Hippocampal formation (tissue), 2 donors: ENCODE measurements at places on chromosomes 4 and X.

- DNase-seq = no peak
Observed at GRCh38 chr4:102299354-102300107, 45.8 kb downstream of the SLC39A8 start.

- DNase-seq = no peak
Observed at GRCh38 chr4:71066737-71067716, 73.6 kb downstream of the DCK start.

- no peak for DNase-seq
Observed at GRCh38 chr4:24433515-24434214, 150.7 kb downstream of the DHX15 start.

DNA sequence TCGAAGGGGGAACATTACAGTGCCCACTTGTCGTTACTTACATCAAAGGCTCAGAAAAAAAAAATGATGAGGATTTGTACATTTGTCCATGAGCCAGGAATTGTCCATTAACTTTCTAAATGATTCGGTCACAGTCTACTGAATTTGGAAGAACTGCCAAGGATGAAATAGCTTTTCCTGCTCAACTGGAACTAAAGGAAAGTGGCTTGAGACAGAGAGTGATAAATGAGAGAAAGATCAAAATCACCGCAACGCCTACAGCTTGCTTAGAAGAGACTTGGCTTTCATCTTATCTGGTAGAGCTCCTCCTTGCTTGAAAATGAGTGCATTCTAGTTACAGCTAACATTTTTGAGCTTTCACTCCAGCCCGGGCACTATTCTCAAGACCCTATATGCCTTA, 55.5 kb upstream of the ADGRG2 start:
- DNase-seq = no peak

- DNase-seq = no peak
Observed at GRCh38 chrX:112759966-112760365, 80.2 kb upstream of the LHFPL1 start.

DNA sequence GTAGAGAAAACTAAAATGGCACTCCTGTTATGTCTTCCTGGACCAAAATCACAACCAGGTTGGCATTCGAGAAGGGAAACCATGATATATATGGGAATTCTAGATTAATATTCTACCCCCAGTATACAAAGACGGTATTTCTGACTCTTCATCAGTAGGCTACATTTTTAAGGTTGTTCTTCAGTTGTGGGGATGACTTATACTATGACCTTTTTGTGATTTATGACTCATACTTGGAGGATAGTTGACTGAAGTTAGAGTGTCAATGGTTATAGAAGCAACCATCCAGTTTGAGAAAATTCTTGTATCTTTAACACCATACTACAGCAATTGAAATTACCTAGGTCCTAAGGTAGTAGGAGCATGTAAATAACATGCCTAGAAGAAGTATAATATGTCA, 49.8 kb upstream of the CYSLTR1 start:
- no peak for DNase-seq

DNA sequence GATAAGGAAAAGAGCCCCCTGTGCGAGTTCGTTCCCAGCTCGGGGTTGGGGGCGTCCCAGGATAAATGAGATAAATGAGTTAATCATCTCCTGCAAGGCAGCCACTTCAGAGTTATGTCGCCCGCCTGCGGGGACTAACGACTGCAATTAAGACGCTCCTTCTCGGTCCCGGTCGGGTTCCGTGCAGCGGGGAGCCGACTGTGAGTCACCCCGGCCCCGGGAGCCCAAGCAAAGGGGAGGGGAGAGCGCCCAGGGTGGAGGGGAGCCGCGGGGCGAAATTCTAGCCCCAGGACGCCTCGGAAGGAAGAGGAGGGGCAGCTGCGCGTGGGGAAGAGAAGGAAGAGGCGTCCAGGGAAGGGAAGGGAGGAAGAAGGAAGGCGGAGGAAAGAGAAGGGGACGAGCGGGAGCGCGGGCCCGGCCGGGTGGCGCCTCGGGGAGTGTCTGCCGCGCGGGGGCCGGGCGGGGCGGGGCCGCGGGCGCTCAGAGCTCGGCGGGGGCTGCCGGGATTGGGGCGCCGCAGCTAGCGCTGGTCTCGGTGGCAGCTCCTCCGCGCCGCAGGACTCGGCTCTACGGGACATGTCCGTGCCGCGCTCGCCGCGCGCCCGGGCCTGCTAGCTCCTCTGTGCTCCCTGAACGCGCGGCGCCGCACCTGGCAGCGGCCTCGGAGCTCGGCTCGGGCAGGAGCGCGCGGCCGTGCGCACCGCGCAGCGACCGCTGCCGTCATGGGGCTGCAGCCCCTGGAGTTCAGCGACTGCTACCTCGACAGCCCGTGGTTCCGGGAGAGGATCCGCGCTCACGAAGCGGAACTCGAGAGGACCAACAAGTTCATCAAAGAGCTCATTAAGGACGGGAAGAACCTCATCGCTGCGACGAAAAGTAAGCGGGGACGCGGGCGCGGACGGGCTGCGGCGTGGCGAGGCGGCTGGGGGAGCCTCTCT, at the start of gene ARHGAP10:
TSS of gene ARHGAP10 (plus strand) at position 509 of the 938 bp plus-strand sequence. CDS start at position 723, 214 bp downstream.
- DNase-seq = no peak

DNA sequence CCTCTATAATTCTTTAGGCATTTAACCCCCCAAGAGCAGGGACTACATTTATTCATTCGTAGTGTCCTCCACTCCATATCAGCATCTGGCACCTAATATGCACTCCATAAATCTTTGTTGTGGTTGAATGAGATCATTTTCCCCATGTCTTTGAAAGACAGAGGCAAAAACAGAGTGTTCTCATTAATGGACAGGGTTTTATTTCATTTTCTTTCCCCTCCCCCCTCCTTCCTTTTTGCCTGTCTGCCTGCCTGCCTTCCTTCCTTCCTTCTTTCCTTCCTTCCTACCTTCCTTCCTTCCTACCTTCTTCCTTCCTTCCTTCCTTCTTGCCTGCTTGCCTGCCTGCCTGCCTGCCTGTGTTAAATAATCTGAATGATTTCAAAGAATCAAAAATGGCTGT, 83.2 kb downstream of the SHROOM3 start:
- no peak for DNase-seq

GRCh38 chr4:41072021-41072777, 142.1 kb downstream of the APBB2 start:
- peak; percentile 24 for DNase-seq

- no peak for DNase-seq
Observed at GRCh38 chrX:53290441-53291041, 9.2 kb upstream of the IQSEC2 start.

GRCh38 chrX:2183193-2183725, 317.5 kb downstream of the DHRSX start:
- no peak for DNase-seq

DNA sequence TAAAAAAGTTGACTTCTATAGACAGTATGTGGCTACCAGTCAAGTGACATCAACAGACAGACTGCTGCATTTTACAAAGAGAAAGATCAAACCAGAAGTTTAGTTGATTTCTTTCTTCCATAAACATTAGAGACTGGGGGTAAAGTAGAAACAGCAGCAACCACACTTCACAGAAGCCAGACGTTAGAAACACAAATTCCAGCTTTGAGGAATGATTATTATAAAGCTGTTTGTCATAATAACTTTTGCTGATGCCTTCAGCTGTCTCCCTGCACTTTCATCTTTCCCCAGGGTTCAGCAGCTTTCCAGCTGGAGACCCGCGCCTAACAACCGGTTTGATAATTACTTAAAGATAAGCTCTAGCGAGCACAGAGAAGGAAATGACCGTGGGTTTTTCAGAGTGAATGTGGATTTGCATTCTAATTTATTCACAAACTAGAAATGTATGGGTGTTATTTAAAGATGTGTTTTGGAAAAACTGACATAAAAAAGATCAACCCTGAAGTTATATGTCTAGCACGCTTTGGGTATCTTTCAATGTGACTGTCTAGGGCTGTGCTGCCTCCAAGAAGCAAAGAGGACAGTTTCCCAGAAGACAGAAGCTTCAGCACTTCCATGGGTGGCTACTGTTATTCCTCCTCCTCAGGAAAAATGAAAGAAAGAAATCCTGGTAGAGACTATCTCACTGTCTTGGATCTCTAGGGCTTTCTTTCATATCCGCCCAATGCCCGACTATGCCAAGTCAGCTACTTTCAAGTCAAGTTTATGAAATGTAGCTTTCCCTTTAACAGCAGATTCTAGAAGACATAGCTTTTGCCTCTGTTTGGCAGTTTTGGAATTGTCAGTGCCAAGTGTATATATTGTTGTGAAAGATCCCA, 15.0 kb upstream of the ENAM start:
- DNase-seq = no peak

DNA sequence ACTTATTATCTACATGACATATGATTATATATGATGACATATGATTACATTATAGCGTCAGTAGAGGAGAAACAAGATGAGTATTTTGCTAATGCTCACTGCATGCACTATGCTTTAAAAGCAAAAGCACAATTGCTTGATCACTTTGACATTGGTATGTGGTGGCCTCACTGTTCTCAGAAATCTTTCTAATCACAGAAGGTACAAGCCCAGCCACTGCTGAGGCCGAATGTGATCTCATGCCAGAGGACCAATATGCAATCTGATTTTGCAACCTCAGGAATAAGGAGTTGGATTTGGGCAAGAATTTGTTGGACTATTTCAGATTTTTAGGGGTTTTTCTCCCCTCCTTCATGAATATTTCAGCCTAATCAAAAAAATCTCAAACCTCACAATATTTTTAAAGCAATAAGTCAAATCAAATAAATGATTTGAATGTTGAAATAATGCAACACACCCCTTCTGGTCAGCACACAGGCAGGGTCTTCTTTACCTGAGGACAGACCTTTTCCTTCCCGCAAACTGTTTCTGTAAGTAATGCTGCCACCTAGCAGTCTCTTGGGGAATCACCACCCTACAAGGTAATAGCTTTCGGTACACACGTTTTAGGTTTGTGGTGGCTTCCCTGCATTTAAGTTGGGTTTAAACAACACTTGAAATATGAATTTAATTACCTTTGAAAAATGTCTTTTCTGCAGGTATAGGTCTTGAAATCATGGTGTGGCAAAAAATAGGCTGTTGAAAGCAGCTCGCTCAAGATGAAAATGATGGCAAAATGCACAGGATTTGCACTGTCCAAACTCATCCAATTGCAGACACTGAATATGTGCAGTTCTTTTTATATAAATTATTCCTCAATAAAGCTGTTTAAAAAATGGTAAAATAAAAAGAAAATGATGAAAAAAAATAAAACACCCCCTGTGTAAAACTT, 4.8 kb upstream of the CXCL13 start:
- DNase-seq = no peak

DNA sequence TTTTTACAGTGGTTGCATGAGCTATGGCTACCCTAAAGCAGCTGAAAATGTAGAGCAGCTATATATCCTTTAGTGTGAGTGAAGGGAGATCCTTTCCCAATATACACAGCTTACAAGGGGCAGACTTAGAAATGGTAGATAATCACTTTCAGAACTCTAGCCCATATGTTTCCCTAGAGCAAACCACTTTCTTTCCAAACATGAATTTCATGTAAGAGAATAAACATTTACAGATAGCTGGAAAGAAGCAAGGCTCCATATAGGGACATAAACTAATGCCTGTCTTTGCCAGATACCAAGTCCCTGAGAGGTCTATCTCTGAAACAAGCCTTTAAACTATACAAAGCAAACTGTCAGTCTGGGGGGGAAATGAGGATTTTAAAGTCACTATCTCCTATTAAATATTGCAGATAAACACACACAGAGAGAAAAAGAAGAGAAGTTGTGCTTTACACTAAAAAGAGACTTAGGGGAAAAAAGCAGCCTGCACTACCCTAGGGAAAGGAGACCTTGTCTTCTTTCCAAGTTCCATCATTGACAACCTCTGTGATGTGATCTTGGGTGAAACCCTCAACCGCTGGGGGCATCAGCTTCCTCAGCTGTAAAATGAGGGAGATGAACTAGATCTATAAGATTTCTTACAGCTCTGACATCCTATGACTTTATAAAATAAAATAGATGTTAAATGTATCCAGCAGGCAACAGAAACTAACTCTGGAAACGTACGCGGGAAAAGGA, 73.6 kb downstream of the TMEM156 start:
- no peak for DNase-seq

DNA sequence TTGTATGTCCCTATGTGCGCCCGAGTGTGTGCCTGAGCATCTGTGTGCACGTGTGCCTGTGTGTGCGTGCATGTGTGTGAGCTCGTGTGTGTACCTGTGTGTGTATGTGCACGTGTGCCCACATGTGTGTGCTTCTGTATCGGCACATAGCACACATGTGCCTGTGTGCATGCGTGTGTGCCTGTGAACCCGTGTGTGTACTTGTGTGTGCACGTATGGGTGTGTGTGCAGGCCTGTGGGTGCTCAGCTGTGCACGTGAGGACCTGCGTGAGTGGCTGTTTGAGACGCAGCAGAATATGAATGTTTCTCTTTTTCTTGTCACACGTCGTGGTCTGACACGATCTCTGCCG, 4.3 kb downstream of the AKAP17A start:
- DNase-seq = no peak

- peak; percentile 15 for DNase-seq
Observed at GRCh38 chr4:119498527-119498926, 130.1 kb downstream of the PDE5A start.

- DNase-seq = no peak
Observed at GRCh38 chr4:114180481-114180880, 201.0 kb upstream of the ARSJ start.

- DNase-seq = no peak
Observed at GRCh38 chrX:55640854-55641253, 17.7 kb downstream of the FOXR2 start.

DNA sequence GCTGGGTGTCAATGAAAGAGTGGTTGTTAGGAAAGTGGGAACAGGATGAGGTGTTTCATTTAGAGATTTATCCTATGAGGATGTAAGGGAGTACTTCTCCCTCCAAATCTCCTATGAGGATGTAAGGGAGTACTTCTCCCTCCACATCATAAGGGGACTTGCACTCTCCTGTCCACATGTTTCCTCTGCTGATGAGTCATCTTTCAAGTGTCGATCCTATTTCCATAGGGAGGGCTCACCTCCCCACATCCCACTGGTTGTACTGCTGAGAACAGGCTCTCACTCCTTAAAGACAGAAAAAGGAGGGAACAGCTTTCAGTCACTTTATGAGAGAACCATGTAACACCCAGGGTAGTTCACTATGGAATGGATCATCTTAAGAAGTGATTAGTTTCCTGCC, 65.0 kb downstream of the INPP4B start:
- DNase-seq = no peak

DNA sequence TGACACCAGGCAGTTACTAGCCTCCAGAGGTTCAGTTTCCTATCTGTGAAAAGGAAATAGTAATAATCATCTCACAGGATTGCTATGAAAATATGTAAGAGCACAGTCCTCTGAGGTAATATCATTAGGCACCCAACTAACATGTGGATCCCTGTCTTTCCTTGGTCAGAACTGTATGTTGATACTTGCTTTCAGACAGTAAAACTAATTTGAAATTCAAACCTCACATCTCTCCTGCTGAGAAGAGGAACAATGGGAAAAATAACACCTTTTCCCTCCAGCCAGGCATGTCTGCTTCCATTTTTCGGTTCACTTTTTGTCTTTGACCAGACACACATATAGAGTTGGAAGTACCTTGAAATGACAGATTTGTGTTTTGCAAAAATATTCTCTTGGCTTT, 262.7 kb downstream of the IL15 start:
- DNase-seq = no peak

GRCh38 chr4:70778888-70779422, 57.2 kb downstream of the RUFY3 start:
- DNase-seq = no peak
